ENCODE measurements at places on chromosomes 5 and 9. TPM values are rescaled to one million over a fixed set of nuclear protein-coding genes. Genes with fewer than 3 reads are reported as not detected.

Gene TAF11L14
- not detected for total RNA-seq

Gene CDH6
- 17.4 TPM for total RNA-seq

Gene C5orf58
- total RNA-seq = not detected

DNA sequence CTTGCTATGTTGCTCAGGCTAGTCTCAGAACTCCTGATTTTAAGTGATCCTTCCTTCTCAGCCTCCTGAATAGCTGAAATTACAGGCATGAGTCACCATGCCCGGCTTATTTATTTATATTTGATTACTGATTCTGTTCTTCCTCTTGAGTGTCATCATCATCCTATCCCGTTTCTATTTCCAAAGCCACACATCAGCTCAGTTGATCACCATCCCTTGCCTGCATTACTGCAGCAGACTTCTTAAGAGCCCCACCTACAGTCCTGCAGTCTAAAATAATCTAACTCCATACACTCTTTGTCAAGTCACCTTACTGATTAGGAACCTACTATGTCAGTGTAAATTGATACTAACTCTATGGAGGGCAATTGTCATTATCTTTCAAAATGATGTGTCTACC is 138.9 kb upstream of the RAI14 start:
- DNase-seq = no peak

DNA sequence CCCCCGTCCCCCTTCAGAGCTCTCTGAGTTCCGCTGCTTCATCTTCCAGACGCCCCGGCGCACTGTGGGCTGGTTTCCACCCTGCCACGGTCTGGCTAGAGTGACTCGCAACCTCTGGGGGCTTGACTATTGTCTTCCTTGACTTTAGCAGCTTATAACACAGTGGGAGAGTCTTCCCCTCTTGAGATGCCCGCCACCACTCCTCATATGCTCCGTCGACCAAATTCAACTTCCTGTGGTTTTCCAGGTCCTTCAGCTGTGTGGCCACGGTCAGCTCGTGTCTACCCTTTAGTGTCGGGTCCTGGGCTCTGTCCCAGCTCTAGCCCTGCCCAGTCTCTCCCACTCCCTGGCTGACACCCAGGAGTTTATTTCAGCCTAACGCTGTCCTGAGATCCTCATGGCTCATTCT is 28.2 kb upstream of the NCS1 start:
- DNase-seq = peak; percentile 59
